ENCODE measurements at places on chromosomes 5 and 9.
A peak's percentile ranks its signal among the peaks of the same experiment; 100 is the strongest.

DNA sequence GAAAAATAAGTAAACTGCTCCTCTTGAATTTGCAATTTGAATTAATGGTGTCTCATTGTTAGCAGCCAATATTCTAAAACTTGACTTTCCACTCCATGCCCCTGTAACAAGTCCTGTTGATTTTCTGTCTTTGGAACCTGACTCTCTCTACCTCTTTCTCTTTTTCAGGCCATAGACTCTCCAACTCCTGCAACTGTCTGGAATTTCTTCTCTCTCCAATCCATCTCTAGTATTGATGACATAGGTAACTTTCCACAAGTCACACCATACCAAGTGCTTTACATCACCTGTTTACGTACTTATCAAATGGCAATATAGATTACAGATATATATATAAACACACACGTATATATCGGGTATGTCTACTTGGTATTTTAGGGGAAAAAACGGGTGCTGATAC lies 923 bp downstream of the C5orf34 start:
- no peaks in the 10 kb centered on the region for H3K36me3 ChIP-seq
- no peak for DNase-seq
- H3K4me3 ChIP-seq, result peak overlapping the region; percentile 64
- no peak overlapping the region for H3K27ac ChIP-seq
- peaks cover 14% of the 10 kb centered on the region for H3K4me1 ChIP-seq
- no peaks in the 10 kb centered on the region for H3K27me3 ChIP-seq

DNA sequence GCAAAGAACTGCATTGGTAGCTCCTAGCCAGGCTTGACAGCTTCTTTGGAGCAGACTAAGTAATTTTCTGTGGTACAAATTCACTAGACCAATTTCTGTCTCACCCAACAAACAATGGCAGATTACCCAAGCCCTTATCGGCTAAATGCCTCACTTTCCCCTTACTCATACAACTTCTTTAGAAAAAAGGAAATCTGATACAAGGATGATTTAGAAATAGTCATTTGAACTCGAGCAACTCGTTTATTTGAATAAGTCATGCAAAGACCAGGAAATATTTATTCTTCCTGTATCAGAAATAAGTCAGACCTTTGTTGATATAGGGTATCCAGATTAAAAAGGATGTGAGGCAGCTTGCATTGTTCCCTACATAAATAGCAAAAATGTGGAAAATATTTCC lies 170.4 kb upstream of the CDH6 start:
- H3K36me3 ChIP-seq, result no peaks in the 10 kb centered on the region
- H3K4me1 ChIP-seq, result no peaks in the 10 kb centered on the region
- DNase-seq, result no peak
- H3K4me3 ChIP-seq, result no peak overlapping the region

DNA sequence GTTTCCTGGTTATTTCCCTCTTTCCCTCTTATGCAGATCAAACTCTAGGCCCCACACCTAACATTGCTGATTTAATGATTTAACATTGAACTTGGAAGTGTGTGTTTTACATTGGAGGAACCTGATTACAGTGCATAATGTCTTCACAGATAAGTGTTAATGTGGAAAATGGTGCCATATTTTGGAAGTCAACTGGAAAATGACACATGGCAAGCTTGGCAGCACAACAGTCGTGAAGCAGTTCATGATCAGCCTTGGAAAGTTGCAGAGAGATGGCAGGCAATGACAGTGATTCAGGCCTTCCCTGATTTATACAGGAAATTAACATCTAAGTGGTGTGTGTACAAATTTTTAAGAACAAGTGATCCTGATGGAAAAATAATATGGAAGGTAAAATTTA lies 80.0 kb upstream of the CTNND2 start:
- no peak overlapping the region for H3K4me3 ChIP-seq
- H3K36me3 ChIP-seq, result no peaks in the 10 kb centered on the region
- no peaks in the 10 kb centered on the region for H3K4me1 ChIP-seq
- DNase-seq, result no peak
- no peaks in the 10 kb centered on the region for H3K27me3 ChIP-seq

DNA sequence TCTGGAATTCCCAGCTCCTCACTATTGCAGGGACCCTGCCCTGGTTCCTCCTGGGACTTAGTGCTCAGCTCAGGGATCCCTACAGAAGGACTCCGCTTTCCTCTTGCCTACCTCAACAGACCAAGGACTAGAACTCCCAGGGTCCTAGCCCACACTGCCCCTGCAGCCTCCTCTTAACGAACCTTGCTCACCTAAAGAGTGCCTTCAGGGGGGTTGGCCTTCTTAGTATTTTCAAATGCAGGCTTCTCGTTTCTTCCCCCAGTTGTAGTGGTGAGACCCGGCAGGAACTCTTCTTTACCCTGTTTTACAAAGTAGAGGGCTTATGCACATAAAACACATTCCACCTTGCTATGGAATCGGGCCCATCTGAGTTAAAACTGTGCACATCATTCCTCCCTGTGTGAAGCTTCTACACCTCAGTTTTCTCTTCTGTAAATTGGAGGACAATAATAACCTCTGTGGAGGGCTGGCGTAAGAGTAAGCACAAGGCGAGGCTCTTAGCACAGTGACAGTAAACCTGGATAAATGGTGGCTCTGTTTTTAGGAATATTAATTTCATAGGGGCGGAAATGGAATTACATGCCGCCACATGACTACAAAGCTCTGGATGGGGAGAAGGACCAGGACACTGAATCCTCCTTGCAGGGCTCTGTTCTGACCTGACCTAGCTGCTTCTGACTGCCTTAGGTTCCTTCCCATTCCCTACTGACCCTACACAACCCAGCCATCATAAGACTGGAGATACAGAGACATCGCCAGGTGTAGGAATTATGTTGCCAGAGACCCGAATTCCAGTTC lies 3.8 kb upstream of the HAND1 start:
- H3K27me3 ChIP-seq, result peaks cover 47% of the 10 kb centered on the region
- no peak overlapping the region for H3K27ac ChIP-seq
- H3K36me3 ChIP-seq, result no peaks in the 10 kb centered on the region
- H3K4me1 ChIP-seq, result peaks cover 31% of the 10 kb centered on the region

- DNase-seq, result no peak
- H3K4me1 ChIP-seq, result no peaks in the 10 kb centered on the region
- H3K27ac ChIP-seq, result no peak overlapping the region
- H3K36me3 ChIP-seq, result no peaks in the 10 kb centered on the region
- H3K27me3 ChIP-seq, result no peaks in the 10 kb centered on the region
Measured at GRCh38 chr5:138110266-138110963, 26.6 kb downstream of the WNT8A start.

DNA sequence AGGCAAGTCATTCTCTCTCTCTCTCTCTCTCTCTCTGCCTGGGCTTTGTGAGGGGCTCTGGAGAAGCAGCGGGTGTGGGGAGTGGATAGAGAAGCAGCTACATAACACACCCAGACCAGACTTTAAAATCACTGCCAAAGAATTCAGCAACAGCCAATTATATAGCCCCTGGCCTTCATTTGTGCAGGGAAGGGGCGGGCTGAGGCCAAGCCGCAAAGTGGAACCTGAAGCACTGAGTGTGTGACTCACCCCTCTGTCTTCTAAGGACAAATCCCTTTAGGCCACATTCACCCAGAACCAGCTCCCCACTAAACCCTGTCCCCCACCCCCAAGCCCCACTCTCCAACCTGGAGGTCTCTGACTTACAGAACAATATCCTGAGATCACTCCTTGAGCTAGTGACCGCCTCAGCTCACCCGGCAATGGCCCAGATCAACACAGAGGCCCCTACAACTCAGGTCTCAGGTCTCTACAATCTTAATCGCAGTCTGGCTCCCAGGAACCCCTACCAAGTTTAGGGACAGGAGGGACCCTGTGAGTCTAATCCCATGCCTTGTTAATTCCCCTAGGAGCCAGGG lies 6.0 kb downstream of the B4GALT1 start:
- DNase-seq, result no peak
- H3K4me1 ChIP-seq, result peaks cover 92% of the 10 kb centered on the region
- peak overlapping the region; percentile 98 for H3K27ac ChIP-seq
- no peaks in the 10 kb centered on the region for H3K27me3 ChIP-seq
- H3K36me3 ChIP-seq, result no peaks in the 10 kb centered on the region
- no peak overlapping the region for H3K4me3 ChIP-seq

DNA sequence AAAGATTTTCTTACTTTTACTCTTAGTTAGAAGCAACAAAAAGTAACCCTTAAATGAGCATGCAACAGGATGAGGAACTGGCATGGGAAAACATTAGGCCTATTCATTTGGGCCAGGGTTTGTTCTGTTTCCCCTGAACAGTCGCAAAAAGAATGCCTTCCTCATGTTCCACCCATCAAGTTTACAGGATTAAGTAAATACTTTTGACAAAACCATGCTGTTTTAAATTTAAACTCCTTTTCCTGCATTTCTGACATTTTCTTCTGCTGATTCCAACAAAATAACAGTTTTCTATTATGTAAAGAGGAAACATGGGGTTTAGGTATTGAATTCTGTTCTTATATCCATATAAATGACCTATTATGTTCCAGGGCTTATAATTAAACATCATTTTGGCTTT lies 236.6 kb upstream of the ACTBL2 start:
- H3K27ac ChIP-seq, result no peak overlapping the region
- no peaks in the 10 kb centered on the region for H3K36me3 ChIP-seq
- H3K27me3 ChIP-seq, result no peaks in the 10 kb centered on the region
- H3K4me3 ChIP-seq, result no peak overlapping the region
- H3K4me1 ChIP-seq, result no peaks in the 10 kb centered on the region

DNA sequence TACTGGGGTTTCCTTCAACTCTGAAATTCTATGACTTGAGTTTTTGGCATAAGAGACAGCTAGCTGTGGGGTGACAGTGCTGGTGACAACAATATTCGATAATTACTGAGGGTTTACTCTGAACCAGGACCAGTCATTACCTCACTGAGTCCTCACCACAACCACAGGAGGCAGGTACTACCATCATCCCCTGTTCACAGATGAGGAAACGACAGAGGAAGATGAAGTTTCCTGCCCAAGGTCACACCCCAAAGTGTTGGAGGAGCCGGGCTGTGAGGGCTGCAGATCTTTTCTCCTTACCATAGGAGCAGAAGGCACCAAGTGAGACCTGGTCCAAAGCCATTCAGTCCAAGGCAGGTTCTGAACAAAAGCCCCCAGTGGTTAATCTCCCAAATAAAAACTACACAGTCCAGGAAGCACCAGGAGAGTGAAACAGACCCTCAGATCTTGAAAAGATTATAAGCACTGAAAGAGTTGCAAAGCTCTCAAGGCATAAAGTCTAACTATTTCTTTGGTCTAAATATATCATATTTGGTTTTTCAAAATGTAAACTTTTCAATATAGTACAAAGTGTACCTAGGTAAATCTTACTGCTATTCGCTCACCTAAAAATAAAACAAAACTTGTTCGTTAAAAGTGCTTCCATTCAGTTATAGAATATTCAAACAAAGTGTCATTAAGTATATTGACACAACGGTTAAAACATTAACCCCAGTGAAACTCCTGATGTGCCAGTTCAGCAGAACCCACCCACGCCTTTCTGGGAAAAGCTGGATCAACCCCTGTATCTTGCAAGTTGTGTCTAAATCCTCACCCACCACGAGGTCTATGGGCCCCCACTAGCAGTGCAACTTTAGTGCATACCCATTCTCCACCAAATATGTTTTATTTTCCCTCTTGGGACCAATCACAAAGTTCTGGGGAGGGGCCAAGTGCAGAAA lies 82.6 kb upstream of the EQTN start:
- H3K27ac ChIP-seq, result no peak overlapping the region
- no peaks in the 10 kb centered on the region for H3K27me3 ChIP-seq
- peaks cover 16% of the 10 kb centered on the region for H3K4me1 ChIP-seq
- no peak for DNase-seq
- no peaks in the 10 kb centered on the region for H3K36me3 ChIP-seq
- no peak overlapping the region for H3K4me3 ChIP-seq

DNA sequence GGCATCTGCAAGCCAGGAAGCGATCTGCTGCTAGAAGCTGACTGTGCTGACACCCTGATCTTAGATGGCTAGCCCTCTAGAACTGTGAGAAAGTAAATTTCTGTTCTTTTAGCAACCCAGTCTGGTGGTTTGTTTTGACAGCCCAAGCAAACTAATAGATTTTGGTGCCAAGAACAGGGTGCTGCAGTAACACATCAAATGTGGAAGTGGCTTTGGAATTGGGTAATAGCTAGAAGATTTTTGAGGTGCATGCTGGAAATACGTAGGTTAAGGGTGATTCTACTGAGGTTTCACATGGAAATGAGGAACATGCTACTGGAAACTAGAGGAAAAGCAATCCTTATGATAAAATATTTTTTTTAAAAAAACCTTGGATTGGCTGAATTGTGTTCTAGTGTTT lies 153.5 kb upstream of the SH3GL2 start:
- H3K4me1 ChIP-seq, result no peaks in the 10 kb centered on the region
- DNase-seq, result no peak
- no peaks in the 10 kb centered on the region for H3K27me3 ChIP-seq
- H3K4me3 ChIP-seq, result no peak overlapping the region
- H3K27ac ChIP-seq, result no peak overlapping the region

- no peaks in the 10 kb centered on the region for H3K36me3 ChIP-seq
- no peak overlapping the region for H3K4me3 ChIP-seq
- no peaks in the 10 kb centered on the region for H3K4me1 ChIP-seq
- H3K27me3 ChIP-seq, result no peaks in the 10 kb centered on the region
Measured at GRCh38 chr5:36125868-36126267, 25.8 kb downstream of the LMBRD2 start.

DNA sequence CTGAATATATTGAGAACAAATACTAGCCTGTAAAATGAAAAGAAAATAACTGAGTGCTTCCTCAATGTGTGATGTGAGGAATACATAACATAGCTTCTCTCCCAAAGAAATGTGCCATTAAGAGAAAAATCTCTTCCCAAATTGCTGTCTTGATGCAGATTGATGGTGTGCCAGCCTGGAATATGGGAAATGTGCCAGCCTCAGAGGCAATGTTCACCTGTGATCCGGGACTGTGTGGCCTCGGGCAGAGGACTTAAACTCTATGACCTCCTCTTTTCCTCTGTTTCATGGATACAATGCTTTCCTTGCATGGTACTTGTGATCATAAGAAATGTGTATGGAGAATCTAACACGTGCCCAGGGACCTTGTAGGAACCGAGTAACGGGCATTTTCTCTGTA lies 370.9 kb downstream of the DIRAS2 start:
- no peaks in the 10 kb centered on the region for H3K36me3 ChIP-seq
- H3K27me3 ChIP-seq, result no peaks in the 10 kb centered on the region
- no peak for DNase-seq
- no peaks in the 10 kb centered on the region for H3K4me1 ChIP-seq
- H3K27ac ChIP-seq, result no peak overlapping the region
